ENCODE measurements at places on chromosomes 11 and 22.

DNA sequence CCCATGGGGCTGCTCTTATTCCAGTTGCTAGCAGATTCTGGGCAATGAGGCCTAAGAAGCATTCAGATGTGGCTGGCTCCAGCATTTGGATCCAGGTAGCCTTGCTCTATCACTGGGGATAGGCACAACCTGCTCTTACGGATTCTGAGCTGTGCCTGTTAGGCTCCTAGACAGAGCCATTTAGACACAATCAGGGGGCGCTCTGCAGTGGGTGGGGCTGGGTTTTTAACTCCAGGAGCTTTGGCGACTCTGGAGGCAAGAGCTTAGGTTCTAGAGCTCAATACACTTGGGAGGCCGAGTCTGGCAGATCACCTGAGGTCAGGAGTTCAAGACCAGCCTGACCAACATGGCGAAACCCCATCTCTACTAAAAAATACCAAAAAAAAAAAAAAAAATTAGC lies 32.0 kb downstream of the KCNC1 start:
- no peak for DNase-seq

DNA sequence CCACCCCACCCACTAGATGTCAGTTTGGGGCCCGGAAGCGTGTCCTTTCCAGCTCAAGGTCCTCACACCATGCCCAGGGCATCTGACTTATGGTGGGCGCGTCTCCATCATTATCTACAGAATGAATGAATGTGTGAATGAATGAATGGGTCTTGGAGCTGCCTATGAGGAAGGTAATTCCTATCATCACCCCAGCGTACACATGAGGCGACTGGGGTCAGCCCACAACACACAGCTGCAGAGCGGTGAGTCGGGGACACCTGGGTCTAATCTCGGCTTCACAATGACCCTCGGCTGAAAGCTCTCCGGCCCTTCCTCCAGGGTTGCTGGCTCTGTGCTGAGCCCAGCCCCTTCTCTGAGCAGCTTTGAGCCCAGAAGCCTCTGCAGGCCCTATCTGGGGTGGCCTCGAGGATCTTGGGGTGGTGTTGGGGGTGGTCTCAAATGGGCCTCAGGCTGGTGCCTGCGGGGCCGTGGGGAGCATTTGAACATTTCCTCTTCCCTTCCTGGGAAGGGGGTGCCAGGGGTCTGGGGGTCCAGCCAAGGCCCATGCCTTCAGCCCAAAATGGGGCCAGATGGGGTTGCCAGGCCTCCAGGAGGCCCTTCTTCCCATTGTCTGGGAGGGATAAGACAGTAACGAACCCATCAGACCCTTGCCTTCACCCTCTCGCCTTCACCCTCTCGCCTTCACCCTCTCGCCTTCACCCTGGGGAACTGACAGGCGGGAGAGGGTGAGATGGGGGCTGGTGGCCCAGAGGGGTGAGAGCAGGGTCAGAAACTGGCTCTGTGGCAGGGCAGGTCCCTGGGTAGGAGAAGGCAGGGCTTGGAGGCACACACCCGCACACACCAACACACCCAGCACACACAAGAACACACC lies 82.4 kb downstream of the MYEOV start:
- DNase-seq: no peak

DNA sequence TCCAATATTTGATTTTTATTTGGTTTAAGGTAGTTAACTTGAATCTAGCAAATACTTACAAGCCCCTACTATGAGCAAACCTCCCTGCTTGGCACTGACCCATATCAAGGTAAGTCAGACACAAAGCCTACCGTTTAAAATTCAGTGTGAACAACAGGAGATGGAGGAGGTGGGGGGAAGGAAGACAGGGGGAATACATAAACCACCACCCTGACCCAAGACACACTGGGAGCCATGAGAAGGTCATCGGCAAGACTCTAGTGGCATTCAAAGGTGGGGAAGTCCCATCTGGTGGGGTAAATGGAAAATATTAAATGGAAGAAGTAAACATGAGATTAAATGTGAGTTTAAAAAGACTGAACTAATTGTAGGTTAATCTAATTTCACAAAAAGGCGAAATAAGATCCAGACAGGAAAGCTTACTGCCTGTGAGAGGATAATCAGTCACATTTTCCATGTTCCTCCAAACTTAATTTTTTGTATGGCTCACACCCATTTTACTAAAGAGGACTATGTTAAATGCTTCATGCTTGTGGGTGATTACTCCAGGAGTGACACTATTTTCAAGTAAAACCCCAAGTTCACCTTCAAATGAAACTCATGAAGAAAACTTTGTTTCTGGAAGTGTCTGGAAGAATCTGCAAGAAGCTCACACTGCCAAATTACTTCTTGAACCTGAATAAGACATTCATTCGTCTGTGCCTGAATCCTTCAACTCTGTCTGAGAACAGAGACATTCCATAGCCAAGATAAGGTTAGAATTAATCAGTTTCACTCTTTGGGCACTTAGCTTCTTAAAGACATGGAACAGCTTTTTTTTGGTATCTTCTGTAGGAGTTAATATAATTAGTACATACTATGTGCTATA lies 51.7 kb downstream of the PITPNB start:
- DNase-seq: no peak

DNA sequence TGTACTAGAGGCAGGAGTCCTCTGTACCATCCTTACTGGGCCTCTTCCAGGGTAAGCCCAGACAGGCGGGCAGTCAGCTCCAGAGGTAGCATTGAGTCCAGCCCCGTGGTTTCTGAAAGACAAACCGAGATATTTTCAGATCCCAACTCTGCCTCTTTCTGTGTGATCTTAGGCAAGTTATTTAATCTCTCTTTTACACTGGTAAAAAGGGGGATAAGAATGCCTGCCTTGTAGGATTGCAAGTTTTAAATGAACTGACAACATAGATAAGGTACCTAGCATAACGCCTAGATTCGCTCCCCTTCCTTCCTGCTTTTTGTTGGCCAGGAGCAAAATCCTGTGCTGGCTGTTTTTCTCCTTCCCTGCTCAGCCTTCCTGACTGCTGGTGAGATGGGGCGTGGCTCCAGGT lies 56.4 kb upstream of the NNMT start:
- no peak for DNase-seq

Data from effector CD4-positive, alpha-beta T cell (primary cell).